ENCODE measurements at places on chromosomes 1 and 21.

DNA sequence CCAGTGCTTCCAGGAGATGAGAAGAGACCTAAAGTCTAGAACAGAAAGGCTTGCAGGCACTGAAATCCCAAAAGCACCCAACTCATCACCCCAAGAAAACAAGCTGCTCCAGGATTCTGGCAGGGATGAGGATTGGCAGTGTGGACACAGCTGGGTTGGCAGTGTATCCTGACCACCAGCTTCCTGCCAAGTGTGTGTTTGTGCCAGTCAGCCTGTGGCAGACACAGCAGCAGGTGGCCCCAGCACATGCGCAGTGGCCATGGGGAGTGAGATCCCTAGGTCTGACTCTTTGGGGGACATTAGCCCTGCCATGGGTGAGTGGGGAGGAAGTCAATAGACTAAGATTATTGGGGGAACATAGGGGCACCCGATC, 8.7 kb upstream of the SNAPIN start:
- no peak for DNase-seq

GRCh38 chr1:221162352-221162751, 283.1 kb downstream of the HLX start:
- DNase-seq: no peak

- no peak for DNase-seq
Measured at GRCh38 chr1:17207540-17207939, 2.6 kb downstream of the PADI1 start.

DNA sequence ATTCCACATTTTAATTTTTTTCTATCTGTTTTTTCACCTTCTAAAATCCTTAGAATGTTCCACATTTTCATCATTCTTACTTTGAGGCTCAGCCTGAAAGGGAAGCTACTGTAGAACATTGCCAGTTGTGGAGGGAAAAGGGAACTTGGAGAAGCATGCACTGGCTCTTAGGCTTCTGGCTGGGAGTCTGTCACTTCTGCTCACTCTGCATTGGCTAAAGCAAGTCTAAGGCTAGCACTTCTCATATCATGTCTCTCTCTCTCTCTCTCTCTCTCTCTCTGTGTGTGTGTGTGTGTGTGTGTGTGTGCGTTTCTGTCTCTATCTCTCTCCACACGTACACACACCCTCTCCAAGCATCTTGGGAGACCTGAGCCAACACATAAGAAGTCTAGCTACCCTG, 49.6 kb upstream of the ADAR start:
- no peak for DNase-seq

- no peak for DNase-seq
Measured at GRCh38 chr1:184461321-184461720, 74.5 kb downstream of the C1orf21 start.

DNA sequence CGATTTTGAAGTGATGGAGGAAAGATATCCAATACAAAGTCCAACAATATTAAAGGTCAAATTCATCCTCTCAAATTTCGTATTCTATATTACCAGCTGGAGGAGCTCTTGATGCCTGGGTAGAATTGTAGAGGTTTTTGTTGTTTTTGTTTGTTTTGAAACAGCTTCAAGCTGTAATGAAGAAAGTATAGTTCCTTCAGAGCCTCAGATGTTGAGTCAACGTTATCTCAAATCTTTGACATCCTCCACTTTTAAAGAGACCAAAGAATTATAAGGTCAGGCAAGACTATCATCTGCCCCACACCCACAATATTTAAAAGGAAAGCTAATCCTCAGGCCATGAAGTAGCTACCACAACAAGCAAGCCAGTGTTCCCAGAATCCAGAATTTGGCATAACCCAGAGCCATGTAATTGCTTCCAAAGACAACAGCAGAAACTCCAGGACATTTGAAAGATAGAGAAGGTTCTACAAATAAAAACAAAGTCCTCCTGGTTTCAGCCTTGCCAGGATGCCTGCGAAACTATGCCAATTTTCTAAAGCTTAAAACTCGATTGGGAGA, 24.9 kb downstream of the VAV3 start:
- DNase-seq: no peak
